ENCODE measurements at places on chromosomes 7 and 10. TPM values are rescaled to one million over a fixed set of nuclear protein-coding genes. Genes with fewer than 3 reads are reported as not detected.

BRAF gene
- 4.2 TPM for polyA plus RNA-seq

TAS2R3 gene
- polyA plus RNA-seq = not detected

ITGB8 gene
- 5.0 TPM for polyA plus RNA-seq

OR6B1 gene
- polyA plus RNA-seq = not detected

NXPH1 gene
- polyA plus RNA-seq = not detected

OR2A5 gene
- not detected for polyA plus RNA-seq

NAT16 gene
- polyA plus RNA-seq = not detected

PNLIPRP1 gene
- 0.29 TPM for polyA plus RNA-seq

AS3MT gene
- polyA plus RNA-seq = 2.0 TPM

CDH23 gene
- polyA plus RNA-seq = 3.2 TPM

BTBD16 gene
- 0.04 TPM for polyA plus RNA-seq

CFAP58 gene
- polyA plus RNA-seq = 0.14 TPM

CUBN gene
- 0.16 TPM for polyA plus RNA-seq

TMEM270 gene
- polyA plus RNA-seq = not detected

C10orf62 gene
- not detected for polyA plus RNA-seq

ACSL5 gene
- polyA plus RNA-seq = 5.6 TPM

DKK1 gene
- 0.41 TPM for polyA plus RNA-seq

VSTM4 gene
- polyA plus RNA-seq = 0.31 TPM

BAIAP2L1 gene
- 23.1 TPM for polyA plus RNA-seq

SGCE gene
- polyA plus RNA-seq = 2.2 TPM

WEE2 gene
- not detected for polyA plus RNA-seq

XRCC2 gene
- 2.0 TPM for polyA plus RNA-seq

PILRA gene
- polyA plus RNA-seq = 1.7 TPM

DDX50 gene
- 8.8 TPM for polyA plus RNA-seq

GPR37 gene
- polyA plus RNA-seq = 0.90 TPM

AKR1C4 gene
- not detected for polyA plus RNA-seq

FAM25A gene
- polyA plus RNA-seq = 2,365 TPM

KLF14 gene
- polyA plus RNA-seq = not detected

AKR1C3 gene
- polyA plus RNA-seq = 20.9 TPM

C10orf88 gene
- 4.0 TPM for polyA plus RNA-seq

EVX1 gene
- polyA plus RNA-seq = not detected

All from esophagus (tissue), 2 donors.